Body of pancreas (tissue), 4 donors: ENCODE measurements at places on chromosomes 1 and 21. TPM values are rescaled to one million over a fixed set of nuclear protein-coding genes. Genes with fewer than 3 reads are reported as not detected.

ANKRD34A gene
- not detected for total RNA-seq

SYDE2 gene
- total RNA-seq = 17.5 TPM

DNA sequence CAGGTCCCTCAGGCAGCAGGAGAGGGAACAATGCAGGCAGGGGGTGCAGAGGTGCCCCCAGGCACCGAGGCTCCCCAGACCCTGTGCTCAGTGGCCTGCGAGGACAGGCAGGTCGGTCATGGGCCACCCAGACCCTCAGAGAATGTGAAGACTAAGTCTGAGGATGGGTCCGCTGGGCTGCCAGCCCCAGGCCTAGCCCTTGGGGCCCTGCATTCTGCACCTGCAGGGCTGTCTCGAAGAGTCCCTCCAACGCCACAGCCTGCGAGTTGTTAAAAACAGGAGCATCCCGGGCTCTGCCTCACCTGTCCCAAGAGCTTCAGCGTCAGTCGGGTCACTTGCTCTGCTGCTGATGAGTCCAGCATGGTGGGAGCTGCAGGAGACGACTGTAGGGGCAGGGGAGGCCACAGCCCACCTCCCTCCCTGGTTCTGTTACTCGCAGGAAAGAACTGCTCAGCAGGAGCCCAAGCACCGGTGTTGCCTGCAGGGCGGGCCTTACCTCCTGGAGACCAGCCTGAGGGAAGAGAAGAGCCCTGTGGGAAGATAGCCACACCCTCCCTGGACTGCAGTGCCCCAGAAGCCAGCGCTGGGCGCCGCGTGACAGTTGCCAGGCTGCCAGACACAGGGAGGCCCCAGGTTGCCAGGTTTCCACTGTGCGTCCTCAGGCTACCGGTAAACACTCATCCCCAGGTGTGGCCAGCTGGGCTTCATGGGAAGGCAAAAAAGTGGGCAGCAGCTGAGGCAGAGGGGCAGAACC lies 5.8 kb downstream of the C21orf58 start:
- DNase-seq = peak; percentile 60

GRCh38 chr1:117511273-117511672 lies 94.6 kb upstream of the TENT5C start:
- no peak for DNase-seq

TRIM17 gene
- not detected for total RNA-seq

DNA sequence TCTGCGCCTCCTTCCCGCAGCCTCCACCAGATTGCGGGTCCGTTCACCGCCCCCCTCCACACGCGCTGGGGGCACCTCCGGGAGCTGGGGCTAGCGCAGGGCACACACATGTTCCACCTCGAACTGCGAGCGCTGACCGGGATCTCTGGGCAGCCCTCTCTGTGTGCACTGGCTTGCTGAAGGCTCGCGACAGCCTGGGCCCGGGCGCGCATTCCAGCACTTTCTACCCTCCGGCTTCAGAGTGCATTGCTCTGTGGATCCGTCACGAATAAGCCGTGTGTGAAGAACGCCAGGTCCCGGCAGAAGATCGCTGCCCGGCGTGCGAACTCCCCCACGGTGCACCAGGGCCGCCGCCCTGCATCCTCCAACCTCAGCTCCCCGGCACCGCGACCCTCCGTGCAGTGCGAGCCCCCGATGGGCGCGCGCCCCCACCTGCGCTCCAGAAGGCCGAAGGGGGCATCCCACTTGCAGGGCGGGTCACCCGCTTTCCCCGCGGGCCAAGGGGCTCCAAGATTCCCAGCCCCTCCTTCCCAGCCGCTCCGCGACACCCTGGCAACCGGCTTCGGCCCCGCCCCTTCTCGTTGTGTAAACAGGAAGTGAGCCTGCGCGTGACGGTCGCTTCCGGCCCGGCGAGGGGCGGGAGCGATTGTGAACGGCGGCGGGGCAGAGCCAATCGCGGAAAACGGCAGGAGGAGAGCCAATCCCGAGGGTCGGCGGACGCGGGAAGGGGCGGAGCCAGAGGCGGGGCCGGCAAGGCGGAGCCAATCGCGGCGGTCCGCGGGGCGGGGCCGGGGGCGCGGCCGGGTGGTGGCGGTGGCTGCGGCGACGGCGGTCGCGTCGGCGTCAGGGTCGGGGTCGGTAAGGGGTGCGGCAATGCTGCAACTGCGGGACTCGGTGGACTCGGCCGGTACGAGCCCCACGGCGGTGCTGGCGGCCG lies at the start of gene TPRG1L:
Gene TPRG1L (plus strand): TSS at position 816 of the 937 bp plus-strand sequence. CDS start 58 bp downstream, at position 874.
- peak; percentile 99 for DNase-seq

DNA sequence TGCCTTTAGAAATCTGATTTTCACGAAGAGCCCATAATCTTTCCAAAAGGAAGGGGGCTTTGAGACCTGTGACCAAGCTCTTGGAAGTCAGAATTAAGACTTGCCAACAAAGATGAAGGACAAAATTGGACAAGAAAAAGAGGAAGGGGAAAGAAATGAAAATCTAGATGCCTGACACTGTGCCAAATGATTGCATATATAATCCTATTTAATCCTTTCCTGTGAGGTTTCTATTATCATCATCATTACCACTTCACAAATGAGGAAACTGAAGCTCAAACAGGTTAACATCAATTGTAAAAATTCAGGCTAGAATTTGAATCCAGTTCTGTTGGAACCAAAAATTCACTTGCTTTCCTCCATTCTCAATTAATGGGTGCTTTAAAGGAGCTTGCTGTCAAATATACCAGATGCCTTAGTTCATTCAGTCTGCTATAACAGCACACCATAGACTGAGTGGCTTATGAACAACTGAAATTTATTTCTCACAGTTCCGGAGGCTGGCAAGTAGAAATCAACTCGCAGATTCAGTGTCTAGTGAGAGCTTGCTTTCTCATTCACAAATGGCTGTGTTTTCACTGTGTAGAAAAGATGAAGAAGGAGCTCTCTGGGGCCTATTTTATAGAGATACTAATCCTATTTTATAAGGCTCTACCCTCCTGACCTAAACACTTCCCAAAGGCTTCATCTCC lies 197.5 kb upstream of the ST6GALNAC5 start:
- DNase-seq = no peak

GRCh38 chr1:32830092-32830852 lies 12.8 kb downstream of the S100PBP start:
- DNase-seq = no peak

S100A1 gene
- 57.0 TPM for total RNA-seq

DRAXIN gene
- total RNA-seq = not detected

GRCh38 chr1:6131561-6131960 lies 48.6 kb downstream of the CHD5 start:
- no peak for DNase-seq

DNA sequence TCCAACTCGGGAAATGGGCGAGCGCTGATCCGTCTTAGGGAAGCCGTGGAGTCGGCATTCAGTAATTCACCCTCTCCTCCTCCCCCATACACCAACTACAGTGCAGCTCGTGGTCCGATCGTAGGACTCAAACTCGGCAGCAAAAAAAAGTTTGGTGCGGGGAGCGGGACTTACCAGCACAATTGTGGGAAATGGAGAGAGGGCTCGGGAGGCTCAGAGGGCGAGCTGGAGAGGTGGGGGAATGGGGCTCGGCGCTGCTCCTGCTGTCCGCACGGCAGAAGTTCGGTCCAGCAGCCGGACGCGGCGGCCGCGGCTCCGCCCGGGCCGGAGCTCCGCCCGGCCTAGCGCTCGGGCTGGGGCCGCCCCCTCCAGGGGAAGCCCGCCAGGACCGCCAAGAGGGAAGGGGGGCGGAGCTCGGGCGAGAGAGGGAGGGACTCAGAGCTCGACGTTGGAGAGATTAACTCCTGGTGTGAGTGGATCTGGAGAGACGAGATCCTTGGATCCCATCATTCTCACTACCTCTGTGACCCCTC lies 676 bp upstream of the PIAS3 start:
- DNase-seq = peak; percentile 93

GRCh38 chr1:200053091-200053490 lies 25.6 kb downstream of the NR5A2 start:
- no peak for DNase-seq

DNA sequence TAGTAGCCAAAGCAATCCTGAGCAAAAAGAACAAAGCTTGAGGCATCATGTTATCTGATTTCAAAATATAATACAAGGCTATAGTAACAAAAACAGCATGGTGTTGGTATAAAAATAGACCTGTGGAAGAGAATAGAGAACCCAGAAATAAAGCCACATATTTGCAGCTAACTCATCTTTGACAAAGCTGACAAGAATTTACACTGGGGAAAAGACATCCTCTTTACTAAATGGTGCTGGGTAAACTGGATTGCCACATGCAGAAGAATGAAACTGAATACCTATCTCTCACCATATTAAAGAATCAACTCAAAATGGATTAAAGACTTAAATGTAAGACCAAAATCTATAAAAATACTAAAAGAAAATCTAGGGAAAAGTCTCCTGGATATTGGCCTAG lies 59.5 kb upstream of the CD55 start:
- DNase-seq = no peak

VPS13D gene
- 63.3 TPM for total RNA-seq

DNA sequence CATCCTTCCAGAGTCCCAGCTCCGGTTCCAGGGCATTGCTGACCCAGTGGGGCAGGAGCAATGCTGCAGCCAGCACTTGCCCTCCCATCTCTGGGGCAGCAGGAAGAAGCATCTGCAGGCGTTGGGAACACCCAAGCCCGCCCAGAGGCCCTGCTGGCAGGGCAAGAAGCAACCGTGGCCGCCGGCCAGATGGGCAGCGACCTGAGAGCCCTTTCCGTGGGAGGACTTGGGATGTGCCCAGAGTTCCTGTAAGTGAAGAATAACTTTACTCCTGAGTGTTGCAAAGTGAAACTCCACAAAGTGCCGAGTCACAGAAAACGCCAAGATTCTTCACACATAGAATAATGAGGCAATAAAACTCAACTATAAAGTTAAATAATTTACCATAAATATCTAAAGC lies 46.0 kb downstream of the GRIK3 start:
- DNase-seq = no peak

GRCh38 chr21:36125512-36126207 lies 9.2 kb upstream of the CBR3 start:
- peak; percentile 75 for DNase-seq

GRCh38 chr1:5847013-5847659 lies 145.1 kb downstream of the NPHP4 start:
- DNase-seq = no peak

SPRR1B gene
- not detected for total RNA-seq

- DNase-seq = peak; percentile 16
Measured at GRCh38 chr1:158180741-158181576, at the start of gene CD1D. Gene CD1D (plus strand): TSS chr1:158180895. CDS start chr1:158181102, 207 bp downstream.
